Effector CD4-positive, alpha-beta T cell (primary cell): ENCODE measurements at places on chromosomes 16 and 17.

DNA sequence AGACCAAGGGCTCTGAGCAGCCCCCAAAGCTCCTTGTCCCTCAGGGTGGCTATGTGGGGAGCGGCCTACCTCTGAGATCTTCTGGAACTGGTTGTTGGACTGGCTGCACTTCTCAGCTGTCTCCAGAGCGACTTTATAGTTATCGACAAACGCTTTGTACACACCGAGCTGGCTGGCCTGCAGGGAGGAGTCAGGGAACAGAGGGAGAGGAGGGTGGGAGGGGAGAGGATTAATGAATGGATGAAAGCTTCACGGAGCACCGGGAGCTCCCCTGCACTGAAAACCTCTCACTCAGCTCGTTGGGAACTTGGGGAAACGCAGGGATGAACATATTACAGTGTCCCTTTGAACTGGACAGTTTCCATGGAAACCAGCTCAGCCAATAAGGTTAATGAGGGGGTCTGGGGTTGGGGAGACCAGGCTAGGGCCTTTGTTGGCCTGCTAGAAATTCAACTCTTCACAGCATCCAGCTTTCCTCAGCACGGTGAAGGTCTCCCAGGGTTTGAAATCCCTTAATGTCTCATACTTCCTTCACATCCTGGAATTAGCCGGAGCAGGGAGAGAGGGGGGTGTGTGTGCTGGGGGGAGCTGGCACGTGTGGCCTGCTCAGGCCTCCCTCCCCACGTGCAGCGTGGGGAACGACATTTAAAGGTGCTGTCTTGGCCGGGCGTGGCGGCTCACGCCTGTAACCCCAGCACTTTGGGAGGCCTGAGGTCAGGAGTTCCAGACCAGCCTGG is 86.7 kb downstream of the TIMM22 start:
- no peak for DNase-seq

- DNase-seq: no peak
Measured at GRCh38 chr17:56982312-56982711, 4.4 kb downstream of the SCPEP1 start.

- DNase-seq: no peak
Measured at GRCh38 chr17:17800504-17801021, 36.2 kb downstream of the SREBF1 start.

DNA sequence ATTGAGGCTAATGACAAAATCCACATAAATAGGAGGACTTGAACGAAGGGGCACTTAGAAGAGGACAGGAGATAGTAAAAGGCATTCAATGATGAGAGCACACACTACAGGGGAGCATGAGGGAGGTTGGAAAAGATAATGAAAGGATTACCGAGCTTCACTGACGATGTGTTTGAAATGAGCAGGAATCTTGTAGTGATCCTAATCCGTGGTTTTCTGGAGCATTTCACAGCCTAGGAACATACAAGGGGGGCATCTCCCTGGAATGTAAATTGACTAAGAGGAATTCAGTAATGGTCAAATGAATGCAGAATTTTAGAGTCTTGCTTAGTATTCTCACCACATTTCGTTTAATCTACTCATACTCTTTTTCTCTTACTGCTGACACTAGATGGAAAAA is 5.2 kb downstream of the ATMIN start:
- DNase-seq: no peak

DNA sequence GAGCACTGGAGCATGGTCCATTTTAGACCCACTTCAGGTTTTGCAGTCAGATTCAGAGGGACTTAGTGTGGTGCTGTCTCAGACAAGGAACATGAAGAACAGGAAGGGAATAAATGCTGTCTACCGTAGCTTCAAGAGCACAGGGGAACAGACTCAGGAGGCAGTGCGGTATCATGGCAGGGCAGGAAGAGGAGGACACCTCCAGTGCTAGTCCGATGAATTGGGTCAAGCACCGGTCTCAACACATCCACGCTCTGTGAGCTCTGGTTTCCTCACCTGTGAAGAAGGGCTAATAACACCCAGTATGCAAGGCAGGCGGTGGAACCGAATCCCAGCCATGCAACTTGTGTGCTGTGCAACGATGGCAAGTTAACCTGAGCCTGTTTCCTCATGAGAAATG is 3.6 kb upstream of the ANKFY1 start:
- no peak for DNase-seq

DNA sequence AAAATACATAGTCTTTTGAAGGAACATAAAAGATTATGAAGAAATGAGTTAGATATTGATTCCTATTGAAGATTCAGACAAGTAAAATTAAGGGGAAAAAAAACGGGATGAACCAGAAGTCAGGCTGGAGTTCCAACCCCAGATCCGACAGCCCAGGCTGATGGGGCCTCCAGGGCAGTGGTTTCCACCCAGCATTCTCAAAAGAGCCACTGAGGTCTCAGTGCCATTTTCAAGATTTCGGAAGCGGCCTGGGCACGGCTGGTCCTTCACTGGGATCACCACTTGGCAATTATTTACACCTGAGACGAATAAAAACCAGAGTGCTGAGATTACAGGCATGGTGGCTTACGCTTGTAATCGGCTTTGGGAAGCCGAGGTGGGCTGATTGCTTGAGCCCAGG is 9.5 kb downstream of the STH start:
- DNase-seq: no peak

- no peak for DNase-seq
Measured at GRCh38 chr17:73135766-73136165, 29.0 kb upstream of the SSTR2 start.

DNA sequence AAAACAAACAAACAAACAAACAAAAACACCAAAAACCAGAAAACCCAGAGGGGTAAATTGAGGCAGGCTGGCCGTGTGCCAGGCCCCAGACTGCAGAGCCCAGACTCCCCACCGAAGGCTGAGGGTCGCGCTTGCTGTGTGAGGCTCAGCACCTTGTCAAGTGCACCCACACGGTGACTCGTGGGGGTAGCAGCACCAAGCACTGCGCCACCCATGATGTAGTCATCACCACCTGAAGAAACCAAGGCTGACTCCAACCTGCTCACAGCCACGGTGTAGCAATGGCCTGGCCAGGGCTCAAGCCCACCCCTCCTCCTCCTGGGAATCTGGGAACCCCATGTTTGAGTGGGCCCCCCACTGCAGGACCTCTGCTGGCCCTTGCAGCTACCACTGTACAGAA is 11.9 kb downstream of the MCRIP1 start:
- no peak for DNase-seq

GRCh38 chr16:6267682-6268081 is 1065.0 kb upstream of the RBFOX1 start:
- DNase-seq: no peak

DNA sequence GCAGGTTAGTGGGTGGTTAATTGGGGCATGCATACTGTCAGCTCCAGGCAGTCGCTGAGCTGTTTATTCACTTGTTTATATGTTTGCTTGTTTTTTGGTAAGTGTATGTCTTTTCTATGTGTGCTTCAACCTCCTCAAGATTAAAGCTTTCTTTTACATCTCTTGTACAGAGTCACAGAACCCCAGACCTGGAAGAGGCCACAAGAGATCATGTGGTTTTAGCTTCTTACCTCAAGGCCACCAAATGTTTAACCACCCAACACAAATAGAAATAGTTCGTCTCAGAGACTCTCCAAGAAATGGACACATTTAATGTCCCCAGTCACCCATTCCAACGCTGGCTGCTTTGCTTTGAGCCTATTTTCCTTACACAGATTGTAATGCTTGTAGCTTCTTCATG is 11.8 kb upstream of the TMEM98 start:
- DNase-seq: no peak
